ENCODE measurements at places on chromosomes 12 and 14.

DNA sequence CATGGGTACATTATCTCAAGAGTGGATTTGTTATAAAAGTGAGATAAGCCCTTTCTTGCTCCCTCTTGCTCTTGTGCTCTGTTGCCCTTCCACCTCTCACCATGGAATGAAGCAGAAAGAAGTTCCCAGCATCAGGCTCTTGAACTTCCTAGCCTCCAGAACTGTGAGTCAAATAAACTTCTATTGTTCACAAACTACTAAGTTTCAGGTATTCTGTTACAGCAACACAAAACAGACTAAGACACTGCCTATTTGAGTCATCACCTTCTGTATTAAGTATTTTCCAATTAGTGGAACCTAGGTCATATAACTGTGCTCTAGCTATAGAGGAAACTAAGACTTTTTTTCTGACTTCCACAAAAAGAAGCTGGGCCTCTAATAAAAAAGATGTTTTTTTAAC is 201.2 kb upstream of the FOXG1 start:
- no peak for DNase-seq

DNA sequence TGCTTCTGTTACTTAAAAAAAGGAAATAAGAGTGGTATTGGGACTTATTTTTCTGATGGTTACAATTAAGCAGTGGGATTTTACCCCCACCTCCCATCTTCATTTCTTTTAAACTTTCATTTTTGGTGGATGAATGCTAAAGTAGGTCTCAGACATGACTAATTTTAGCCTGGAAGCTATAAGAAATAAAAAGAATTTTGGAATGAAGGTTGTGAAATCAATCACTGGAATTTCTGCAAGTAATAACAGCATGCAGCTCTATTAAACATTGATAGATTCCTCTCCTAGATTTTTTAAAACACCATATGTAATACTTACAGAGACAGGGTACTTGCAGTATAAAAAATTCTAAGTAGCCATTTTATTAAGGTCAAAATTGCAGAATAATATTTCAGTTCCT is 164.2 kb upstream of the CLEC14A start:
- DNase-seq, result no peak

DNA sequence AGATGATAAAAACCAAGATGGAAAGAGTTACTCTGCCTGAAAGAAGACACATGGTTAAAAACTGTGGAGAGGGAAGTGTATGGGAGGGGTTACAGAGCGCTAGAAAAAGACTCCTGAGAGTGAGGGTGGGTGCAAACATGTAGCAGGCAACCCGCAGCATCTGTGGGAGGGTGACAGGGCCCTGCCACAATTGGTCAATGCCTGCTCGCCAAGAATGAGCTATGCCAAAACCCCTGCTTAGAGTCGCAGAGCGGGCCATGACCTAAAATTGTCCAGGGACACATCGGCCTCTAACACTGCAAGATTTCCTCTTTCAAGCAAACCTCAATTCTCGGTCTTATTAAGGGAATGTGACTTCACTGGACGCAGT is 700 bp downstream of the PRKAG1 start:
- peak; percentile 68 for DNase-seq

DNA sequence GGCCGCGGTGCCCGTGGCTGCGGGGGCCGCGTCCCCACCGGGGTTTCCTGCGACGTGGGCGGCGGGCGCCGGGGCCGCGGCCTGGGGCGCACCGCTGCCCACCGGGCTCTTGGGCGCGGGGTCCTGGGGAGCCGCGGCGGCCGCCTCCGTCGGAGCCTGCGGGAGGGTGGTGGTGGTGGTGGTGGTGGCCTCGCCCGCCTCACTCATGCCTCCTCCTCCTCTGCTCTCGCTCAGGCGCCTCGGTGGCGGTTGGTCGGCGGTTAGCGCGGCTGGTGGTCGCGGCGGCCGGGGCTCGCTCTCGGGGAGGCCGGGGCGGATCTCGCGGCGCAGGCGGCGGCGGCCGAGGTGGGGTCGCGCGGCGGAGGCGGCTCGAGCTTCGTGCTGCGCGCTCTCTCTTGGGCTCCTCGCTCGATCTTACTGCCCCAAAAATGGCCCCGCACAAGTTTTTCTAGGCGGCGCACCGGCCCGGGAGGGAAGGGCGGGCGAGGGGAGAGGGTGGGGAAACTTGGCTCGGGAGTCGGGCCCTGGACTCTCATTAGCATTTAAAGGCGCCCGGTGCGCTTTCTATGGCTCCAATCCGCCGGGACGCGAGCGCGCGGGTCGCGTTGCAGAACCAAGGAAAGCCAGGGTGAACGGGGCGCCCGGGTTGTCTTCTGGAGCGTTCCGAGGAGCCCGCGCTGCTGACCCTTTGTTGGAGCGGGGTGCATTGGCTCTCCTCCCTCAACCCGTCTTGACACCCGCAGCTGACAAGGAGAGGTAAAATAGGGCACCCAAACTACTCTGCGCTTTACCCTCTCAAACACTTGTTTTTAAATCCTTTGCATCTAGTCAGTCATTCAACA is at the start of gene YBX3:
Gene YBX3, minus strand, starts transcription at position 419 of the 842 bp plus-strand sequence. Its CDS starts 212 bp downstream, at position 207.
- peak; percentile 91 for DNase-seq

GRCh38 chr12:56880125-56880992 is 53.8 kb downstream of the SDR9C7 start:
- no peak for DNase-seq

DNA sequence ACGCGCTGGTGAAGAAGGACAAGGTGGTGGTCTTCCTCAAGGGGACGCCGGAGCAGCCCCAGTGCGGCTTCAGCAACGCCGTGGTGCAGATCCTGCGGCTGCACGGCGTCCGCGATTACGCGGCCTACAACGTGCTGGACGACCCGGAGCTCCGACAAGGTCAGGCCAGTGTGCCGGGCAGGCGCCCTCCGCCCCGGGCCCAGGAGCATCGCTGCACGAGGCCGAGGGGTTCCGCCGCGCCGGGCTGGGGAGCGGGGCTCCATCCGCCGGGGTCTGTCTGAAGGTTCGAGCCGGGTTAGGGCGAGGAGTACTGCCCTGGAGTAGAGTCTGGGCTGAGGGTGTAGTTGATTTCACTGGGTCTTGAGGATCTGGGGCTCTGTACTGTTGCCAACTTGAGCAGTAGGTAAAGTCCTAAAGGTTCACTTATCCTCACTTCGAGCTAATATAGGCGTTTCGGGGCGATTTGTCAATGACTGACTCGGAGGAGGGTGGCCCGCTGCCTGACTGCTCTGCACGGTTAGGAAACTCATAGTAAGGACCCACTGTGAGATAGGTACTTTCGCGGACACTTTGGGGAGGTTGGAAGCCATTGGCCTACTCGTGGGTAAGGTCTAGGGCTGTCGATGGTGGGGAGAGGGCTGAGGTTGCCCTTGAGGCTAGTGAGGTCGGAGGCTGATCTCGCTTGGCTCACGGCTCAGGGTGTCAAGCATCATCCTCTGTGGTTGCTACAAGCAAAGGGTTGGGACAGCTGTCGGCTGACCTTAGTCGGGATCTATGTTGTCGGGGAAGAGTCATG is 574 bp downstream of the GLRX5 start:
- DNase-seq, result no peak

GRCh38 chr14:30826070-30826469 is 48.3 kb upstream of the COCH start:
- no peak for DNase-seq

GRCh38 chr12:101491329-101491728 is 16.2 kb downstream of the SPIC start:
- DNase-seq, result peak; percentile 13

DNA sequence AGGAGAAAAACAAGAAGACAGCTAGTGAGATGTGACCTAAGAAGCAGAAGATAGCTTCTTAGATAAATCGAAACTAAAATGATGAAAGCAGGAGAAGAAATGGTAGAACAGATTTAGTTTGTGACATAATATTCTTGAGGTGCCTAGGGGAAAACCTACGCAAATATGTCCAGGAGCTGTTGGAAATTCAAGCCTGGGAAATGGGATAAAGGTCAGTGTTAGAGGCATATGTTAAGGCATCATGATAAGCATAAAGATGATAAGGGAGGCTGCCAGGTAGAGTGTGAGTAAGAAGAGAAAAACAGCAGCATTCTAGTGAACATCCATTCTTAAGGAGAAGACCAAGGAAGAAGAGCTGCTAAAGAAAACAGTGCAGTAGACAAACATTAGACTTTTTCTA is 109.6 kb upstream of the LGR5 start:
- no peak for DNase-seq

GRCh38 chr14:44586910-44587309 is 79.8 kb upstream of the FSCB start:
- no peak for DNase-seq

GRCh38 chr14:31075144-31075543 is 49.0 kb upstream of the STRN3 start:
- no peak for DNase-seq

DNA sequence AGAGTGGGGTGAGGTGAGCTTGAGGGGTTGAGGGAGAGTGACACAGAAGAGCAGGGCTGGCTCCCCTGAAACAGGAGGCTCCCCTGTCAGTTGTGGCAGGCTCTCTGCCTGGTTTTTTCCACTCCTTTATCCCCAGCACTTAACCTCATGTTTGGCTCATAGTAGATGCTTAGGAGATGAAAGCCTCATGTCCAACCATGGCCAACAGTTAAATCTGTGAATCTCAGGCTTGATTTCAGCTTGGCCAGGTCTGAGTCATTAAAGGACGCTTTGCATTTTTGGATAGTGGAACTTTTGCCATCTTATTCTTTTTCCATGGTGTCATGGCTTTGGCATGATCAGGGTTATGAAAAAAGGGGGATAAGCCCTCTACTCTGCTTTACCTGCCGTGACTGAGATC is 117.2 kb downstream of the CACNA1C start:
- no peak for DNase-seq
